Amygdala (tissue), 56 donors: ENCODE measurements at places on chromosomes 16 and 17.

DNA sequence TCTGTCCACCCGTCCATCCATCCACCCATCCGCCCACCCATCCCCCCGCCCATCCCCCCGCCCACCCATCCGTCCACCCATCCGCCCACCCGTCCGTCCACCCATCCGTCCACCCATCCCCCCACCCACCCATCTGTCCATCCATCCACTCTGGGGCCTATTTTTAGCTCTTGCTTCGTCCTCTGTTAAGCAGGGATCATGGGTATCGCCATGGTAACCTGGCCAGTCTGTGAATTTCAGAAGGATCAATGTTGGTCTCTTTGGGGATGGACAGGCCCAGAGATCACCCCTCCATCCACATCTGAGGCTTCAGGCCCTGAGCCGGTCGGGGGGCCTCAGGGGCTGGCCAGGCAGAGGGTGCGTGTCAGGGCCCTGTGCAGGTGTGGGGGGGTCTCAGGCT is 15.2 kb upstream of the DPEP1 start:
- DNase-seq: no peak

DNA sequence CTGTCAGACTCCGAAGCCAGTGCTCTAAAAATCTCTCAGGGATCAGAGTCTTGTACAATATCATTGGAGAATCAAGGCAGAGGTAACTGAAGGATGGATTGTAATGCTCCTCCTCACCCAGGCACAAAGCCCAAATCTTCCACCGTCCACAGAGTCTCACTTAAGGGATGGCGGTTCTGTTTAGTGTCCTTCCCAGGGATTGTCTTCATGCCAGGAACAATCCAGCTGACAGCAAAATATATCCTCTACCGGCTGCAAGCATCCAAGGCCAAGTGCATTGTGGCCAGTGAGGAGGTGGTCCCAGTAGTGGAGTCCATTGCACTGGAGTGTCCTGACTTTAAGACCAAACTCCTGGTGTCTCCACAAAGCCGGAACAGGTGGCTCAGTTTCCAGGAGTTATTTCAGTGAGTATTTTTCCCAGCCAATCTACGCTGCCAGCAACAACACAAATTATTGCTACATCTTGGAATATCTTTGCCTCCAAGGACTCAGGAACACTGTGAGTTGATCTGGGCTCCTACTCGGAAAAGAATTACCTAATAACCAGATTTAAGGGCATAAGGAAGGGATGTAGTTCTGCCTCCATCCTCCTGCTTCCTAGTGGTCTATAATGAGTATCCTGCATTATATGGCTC is 13.9 kb upstream of the ACSM1 start:
- no peak for DNase-seq

DNA sequence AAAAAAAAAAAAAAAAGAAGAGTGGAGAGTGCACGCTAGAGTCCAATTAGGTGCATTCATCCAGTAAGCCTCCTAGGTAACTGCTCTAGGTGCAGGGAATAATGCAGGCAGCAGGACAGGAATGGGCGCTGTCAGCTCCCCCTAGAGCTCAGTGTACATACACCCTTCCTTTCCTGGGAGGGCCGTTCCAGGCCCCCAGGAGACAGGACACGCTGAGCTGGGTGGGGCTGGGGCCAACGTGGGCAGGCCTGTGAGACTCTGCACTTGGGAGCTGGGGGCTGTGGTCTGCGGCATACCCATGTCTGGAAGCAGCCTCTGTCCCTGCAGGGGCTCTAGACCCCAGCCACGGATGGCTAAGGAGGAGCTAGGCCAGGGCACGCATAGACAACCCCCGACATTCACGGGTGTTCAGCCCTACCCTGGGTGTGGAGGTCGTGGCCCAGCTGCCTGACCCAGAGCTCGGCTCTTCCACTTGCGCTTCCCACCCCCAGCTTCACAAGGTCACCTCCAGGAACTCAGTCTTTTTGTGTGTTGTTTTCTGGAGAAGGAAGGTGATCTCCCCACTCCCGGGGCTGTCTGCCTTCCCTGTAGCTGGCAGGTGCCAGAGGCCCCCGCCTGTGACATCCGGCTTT is 1.0 kb upstream of the ANTKMT start:
- no peak for DNase-seq

DNA sequence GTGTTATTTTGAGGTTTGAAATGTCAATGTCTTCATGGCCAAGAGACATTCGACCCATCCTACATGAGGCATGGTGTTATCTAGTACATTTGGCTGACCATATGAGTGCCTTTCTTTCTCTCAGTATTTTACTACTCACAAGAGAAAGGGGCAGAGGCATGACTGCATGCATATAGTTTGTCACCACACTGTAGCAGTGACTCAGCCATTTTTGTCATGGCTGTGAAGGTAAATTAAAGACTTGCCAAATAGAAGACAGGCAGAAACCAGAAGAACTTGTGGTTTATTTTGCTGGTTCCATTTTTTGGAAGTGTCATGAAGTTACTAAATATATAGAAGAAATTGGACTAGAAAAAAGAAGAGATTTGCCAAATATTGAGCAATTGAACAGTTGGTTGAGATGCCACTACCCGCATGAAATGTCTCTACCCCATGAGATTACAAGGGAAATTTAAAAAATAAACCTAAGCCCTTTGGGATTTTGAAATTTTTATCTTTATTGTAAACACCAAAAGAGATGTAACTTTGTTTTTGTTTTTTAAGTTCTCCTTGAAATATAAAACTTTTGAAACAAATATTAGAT is 170.3 kb downstream of the CHD9 start:
- DNase-seq: no peak

DNA sequence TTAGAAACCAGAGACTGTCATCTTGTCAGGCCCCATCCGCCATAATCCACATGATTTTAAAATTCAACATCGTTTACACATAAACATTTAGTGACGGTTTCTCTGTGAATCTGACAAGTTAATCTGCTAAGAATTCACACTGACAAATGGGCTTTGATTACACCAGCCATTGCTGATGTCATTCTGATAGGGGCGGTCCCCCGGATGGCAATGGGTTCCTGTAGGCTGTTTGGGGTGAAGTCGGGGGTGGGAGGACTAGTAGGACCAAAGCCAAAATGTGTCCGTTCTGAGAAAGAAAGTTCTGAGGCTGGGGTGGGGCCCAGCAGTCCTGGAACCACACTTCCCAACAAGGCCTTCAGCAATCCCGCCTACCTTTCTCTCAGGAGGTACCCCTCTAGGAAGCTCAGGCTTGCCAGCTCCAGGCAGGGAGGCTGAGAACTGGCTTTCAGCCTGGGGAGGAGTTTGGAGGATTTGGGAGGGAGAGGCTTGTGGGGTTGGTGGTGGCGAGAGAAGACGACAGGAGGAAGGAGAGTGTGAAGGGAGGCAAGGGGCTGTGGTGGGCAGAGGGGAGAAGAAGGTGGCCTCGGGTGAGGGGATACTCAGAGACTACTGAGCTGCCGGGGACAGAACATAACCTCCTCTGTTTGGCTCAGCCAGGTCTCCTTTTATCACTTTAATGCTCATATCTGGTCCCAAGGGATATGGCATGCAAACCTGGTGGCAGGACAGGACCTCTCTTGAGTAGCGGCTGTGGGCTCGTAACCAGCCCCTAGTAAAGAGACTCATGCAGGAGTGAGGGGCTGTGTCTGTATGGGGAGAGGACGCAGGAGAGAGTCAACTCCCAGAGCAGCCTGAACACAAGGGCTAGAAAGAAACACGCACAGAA is 8.6 kb downstream of the HIC1 start:
- no peak for DNase-seq

DNA sequence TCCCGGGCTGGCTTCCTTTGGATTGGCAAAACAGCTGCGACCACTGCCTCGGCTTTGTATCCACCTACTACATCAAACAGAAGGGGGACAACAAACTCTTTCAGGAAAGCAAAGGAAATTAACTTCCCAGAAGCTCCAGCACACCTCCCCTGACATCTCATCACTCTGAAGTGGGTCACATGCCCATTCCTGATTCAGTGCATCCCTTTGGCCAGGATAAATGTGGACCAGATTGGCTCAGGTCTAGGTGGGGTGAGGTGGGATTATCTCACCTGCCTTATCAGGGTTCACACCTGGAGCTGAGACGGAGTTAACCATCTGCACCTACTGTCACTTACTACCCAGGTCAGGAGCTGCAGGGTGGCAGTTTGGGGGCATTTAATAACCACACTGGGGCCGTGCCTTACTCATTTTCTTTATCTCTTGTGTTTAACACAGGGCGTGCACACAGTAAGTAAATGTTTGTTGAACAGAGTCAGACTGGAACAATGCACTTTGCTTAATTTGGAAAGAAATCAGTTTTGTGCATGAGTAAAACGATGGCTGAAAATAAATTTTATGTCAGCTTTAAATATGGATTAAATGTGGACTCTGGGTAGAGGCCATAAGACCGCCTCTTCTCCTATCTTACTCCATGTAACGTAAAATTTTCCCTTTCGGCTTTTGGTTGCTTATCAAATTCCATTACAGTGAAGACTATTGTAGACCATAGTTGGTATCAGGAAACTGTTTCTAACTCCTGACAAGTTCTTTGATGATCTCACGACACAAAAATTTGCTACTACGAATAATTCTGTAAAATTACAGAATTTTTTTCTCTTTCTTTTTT is 36.0 kb downstream of the IQCK start:
- DNase-seq: no peak

GRCh38 chr17:2750721-2751120 is 1.3 kb upstream of the CCDC92B start:
- DNase-seq: no peak

DNA sequence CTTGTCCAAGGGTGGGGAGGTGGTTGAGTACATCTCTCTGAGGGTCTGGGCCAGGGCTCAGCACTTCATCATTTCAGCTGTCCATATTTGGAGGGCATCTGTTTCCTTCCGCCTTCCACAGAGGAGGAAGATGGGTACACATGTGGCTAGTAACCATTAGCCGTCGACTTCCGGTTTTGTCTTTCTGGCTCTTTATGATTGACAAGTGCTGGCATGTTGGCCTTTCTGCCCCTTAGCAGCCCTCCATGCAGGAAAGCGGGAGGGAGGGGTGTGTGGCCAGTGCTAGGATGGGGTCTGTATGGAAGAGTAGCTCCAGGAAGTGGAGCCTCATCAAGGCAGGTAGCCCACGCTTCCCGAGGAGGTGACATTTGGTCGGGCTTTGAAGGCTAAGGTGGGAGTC is 69.6 kb downstream of the RAI1 start:
- no peak for DNase-seq

DNA sequence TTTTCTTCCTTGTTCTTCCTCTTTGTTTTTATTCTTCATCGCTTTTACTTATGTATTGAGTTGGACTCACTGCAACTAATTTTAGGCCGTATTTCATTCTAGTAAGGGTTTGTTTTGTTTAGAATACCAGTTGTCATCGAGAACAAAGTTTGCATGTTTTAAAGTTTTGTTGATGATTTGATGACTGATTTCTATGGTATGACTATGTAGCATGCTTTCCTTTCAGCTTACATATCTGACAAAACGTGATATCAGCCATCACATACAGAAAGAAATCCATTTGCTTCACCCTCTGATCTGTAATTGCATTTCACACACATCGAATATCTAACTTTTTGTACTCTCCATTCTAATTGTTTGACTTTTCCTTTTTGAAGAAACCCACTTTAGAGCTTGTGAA is 4.0 kb downstream of the PRKCA start:
- no peak for DNase-seq

GRCh38 chr16:79081297-79082066 is 519.1 kb downstream of the MAF start:
- no peak for DNase-seq

GRCh38 chr17:78276098-78276887 is 44.9 kb downstream of the TMEM235 start:
- DNase-seq: no peak

- no peak for DNase-seq
These were observed 30.1 kb downstream of the ADCY9 start for GRCh38 chr16:4086153-4086552.

DNA sequence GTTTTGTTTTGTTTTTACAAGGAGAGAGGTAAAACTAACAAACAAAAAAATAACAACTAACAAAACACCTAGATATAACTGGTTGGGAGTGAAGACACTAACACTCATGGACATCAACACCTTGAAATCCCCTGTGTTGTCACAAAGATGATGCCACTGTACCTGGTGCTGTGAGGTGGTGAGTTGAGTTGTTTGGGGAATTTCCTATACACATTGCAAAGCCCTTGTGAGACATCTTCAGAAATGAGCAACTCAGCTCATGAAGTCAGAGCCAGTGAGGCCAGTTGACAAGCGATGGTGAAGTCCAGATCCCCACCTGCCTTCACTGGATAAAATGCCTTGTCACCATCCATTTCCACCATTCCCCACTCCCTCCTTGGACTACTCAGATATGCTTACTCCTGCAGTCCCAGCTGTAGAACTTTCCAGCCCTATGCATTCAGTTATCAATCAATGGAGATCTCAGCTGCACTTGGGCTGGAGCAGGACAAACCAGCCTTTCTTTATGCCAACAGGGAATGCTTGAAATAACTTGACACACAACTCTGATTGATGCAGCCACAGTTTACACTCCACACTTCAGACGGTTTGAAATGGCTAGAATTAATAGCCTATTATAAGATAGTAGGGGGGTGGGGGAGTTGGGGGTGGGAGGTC is 22.2 kb downstream of the ANKFN1 start:
- no peak for DNase-seq

DNA sequence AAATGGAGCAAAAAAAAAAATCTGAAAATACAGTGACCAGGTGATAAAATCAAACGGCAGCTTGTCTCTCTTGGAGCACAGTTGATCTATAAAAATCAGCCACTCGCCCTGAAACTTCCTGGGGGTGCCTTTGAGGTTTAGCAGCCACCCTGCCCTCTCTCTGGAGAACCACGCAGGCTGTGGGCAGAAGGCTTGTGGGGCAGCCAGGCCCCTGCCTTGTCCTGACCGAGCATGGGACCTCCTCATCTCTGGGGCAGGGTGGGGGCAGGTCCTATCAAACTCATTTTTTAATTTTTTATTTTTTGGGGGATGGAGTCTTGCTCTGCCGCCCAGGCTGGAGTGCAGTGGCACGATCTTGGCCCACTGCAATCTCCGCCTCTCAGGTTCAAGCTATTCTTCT is 5.0 kb downstream of the TMEM238L start:
- DNase-seq: no peak

- DNase-seq: no peak
These were observed 506 bp downstream of the CAMKK1 start for GRCh38 chr17:3892095-3892998.

GRCh38 chr16:52407778-52408177 is 139.2 kb downstream of the TOX3 start:
- DNase-seq: no peak

DNA sequence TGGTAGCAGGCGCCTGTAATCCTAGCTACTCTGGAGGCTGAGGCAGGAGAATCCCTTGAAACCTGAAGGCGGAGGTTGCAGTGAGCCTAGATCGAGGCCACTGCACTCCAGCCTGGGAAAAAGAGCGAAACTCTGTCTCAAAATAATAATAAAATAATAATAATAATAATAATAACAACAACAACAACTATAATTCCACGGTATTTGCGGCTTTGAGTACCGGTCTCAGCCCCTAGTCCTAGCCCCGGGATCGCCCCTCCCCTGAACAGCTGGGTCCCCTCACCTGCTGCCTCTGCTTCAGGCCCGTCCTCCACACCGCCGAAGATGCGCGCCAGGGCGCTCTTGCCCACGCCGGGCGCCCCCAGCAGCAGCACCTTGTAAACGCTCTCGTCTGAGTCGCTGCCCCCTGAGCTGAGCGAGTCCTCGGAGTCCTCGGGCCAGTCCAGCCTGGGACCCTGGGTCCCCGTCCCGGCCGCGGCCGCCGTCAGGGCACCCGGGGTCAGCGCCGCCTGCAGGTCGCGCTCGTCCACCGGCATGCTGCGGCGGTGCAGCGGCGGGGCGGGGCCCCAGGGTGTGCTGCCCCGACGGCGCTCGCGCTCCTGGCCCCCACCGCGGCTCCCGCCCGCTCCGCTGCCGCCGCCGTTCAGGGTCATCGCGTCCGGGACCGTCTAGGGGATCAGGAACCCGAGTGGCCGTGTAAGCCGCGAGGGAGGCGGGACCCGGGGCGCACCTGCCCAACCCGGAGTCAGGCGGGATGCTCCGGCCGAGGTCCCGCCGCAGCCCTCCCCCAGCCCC is 611 bp downstream of the RRAD start:
- DNase-seq: no peak
